Activated naive CD4-positive, alpha-beta T cell treated with anti-CD3 and anti-CD28 coated beads, Interleukin-2, amount 50 U/mL, for 16 hours (primary cell): ENCODE measurements at places on chromosomes 13 and 19.

- DNase-seq = no peak
Observed at GRCh38 chr13:25625414-25625813, 253.6 kb downstream of the ATP8A2 start.

- no peak for DNase-seq
Observed at GRCh38 chr13:48068036-48068435, 26.9 kb downstream of the MED4 start.

DNA sequence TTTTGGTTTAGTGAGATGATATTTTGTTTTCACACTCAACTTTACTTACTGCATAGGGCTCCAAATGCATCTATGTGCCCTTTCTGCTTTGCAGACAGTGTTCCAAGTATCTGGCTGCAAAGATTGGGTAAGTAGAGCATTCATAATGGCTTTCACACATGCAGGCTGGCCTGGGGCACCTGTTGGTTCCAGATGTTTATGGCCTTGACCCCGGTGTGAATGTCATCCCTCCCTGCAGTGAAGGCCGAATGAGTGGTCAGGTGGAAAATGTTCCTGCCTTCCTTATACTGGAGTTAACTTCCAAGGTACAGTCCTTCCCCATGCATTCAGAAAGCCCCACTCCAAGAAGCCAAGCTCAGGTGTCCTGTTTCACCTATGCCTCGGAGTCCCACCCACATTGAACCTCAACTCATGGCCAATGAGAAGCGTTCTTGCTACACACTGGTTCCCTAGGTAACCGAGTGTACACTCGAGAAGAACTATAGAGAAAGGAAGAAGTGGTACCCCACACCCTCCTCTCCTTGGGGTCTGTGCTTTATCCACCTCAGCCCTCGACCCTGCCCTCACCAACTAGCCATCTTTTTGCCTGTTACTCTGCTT lies 23.0 kb upstream of the ZNF536 start:
- no peak for DNase-seq

DNA sequence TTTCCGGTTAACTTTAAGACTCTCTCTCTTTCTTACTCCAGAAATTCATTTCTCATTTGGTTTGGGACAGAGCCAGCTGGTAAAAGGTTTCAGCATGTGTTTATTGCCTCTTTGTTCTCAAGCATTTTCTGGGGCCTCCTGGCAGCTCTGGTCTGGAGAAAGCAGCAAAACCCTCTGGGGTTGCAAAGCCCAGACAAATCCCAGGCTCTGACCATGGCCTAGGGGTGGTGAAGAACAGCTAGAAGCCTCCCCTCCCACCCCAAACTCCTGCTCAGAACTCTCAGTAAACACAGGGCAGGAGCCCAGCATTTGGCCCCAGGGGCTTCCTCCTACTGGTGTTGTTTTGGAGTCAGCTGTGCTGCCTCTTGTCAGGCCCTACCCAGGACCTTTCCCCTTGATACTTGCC lies 124.2 kb upstream of the SERP2 start:
- no peak for DNase-seq

GRCh38 chr19:48755084-48755641 lies at the start of gene FGF21:
FGF21 (plus strand) TSS chr19:48755524; CDS start chr19:48756237, 713 bp downstream.
- DNase-seq = no peak

DNA sequence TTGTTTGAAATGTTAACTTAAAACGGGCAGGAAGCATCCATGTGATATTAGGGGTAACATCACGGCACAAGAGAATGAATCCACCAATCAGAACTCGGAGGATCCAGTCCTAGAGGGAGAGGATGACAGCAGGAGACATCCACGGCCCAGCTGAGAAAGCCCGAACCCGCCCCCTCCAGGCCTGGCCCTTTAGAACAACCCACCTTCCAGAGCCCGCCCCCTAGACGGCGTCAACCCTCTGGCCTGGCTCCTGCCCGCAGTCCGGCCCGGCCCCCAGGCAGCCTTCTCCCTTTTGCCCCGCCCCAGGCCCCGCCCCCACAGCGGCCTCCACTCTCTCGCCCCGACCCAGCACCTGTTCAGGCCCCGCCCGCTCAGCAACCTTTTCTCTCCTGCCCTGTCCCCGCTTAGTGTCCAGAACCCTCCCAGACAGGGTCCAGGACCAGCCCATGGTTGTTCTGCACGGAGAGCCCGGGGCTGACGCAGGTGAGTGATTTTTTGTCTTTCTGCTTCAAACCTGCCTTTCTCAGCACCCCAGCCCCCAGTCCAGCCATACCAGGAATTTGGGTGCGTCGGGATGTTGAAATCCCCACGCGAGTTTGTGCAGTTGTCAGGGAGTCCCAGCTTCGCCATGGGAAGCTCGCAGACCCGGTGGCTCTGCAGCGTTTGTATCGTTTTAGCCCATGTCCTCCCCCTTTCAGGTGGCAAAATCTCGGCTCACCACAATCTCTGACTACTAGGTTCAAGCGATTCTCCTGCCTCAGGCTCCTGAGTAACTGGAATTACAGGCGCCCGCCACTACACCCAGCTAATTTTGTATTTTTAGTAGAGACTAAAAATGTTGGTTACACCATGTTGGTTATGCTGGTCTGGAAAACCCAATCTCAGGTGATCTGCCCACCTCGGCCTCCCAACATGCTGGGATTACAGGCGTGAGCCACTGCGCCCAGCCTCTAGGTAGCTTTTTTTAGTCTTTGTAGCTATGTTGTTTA lies 16.1 kb downstream of the ZNF816 start:
- no peak for DNase-seq

GRCh38 chr19:2039959-2040646 lies 10.9 kb downstream of the MKNK2 start:
- no peak for DNase-seq

DNA sequence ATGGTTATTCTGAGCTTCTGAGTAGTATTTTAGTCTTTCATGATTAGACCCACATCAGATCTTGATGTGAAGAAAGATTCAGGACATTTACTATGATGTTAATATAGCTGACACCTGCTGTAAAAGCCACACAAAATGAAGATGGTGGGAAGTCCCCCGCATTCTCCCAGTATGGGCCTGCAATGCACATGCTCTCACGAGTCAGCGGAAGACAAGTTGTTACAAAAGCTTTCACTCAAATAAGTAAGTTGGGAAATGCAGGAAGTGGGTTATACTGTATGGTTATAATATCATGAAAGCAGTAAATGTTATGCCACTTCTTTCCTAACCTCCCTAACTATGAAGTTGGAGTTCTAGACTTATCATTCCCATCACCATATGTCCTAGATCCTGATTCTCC lies 171.9 kb downstream of the KLF5 start:
- DNase-seq = no peak

GRCh38 chr19:35031072-35031881 lies 1.0 kb downstream of the SCN1B start:
- no peak for DNase-seq

DNA sequence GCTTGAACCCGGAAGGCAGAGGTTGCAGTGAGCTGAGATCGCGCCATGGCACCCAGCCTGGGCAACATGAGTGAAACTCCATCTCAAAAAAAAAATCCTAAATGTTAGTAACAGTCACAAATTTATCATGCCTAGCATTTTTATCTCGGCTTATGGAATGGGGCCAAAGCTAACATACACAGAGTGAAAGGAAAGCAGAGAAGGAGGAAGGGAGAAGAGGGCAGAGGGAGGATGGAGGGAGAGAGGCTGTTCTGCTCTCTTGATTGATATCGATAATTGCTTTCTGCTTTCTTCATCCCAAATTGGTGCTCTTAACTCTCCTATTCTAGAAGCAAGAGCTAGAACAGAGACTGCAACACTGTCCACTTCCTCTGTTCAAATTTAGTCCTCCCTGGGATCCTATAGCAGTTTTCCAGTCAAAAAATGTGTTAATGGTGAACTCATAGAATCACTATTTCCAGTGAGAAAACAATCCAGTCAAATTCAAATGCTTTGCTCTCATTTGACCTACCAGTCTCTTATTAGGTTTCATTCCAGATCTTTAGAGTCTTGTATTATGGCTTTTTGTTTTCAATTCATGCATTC lies 15.8 kb upstream of the TUBGCP3 start:
- DNase-seq = no peak

GRCh38 chr13:110390567-110390966 lies 83.5 kb downstream of the COL4A2 start:
- DNase-seq = no peak

GRCh38 chr13:54606944-54607343 lies 1578.3 kb downstream of the OLFM4 start:
- DNase-seq = no peak

- no peak for DNase-seq
Observed at GRCh38 chr19:30695171-30695875, 323.1 kb downstream of the ZNF536 start.

GRCh38 chr13:81388400-81388799 lies 1047.5 kb upstream of the SPRY2 start:
- no peak for DNase-seq

DNA sequence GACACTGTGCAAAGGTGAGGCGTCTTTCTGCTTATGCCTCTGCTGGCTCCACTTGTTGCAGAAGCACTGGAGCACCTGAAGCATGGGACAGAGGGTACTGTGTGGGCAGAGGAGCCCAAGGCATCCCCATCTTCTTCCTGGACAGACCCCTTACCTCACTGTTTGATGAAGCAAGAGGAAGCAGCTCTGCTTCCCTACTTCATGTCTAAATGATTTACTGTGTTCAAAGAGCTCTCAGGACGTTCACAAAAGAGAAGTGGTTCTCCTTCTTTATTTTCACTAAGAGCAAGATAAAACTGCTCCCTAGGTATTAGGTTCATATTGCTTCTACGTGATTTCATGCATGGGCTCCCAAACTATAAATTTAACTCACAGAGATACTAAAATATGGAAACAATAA lies 1635.4 kb upstream of the SLC10A2 start:
- no peak for DNase-seq

GRCh38 chr13:101880581-101880980 lies 428.1 kb downstream of the ITGBL1 start:
- DNase-seq = no peak

GRCh38 chr19:38908911-38909310 lies 3.1 kb downstream of the CCER2 start:
- DNase-seq = no peak

GRCh38 chr13:65613004-65613403 lies 1617.1 kb downstream of the PCDH9 start:
- no peak for DNase-seq

- no peak for DNase-seq
Observed at GRCh38 chr13:43698758-43699157, 88.0 kb downstream of the ENOX1 start.

- no peak for DNase-seq
Observed at GRCh38 chr13:111856571-111856970, 210.4 kb upstream of the SOX1 start.

GRCh38 chr13:77422724-77423123 lies 95.8 kb upstream of the MYCBP2 start:
- no peak for DNase-seq

DNA sequence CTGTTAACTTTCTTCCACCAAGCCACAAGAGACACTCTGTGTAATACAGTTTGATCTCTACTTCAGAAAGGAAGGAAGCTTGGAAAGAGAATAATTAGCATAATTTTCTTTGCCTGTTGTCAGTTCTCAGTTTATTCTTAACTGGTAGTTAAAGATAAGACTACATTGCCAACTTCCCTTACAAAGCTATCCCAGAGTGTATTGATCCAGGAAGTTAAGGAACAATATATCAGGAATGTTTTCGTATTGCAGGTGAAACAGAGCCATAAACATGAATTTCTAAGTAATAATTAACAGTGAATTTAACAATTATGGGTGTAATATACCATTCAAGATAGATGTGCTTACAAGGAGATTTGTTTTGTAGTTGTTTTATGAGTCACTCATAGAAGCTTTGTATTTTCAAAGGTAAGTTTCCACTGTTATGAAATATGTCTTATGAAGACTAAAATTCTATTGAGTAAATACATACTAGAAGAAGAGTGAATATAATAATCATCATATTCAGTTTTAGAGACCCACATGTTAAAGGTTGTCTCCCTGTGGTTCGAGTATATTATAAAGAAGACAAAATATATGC lies 88.4 kb upstream of the KLF5 start:
- DNase-seq = no peak

DNA sequence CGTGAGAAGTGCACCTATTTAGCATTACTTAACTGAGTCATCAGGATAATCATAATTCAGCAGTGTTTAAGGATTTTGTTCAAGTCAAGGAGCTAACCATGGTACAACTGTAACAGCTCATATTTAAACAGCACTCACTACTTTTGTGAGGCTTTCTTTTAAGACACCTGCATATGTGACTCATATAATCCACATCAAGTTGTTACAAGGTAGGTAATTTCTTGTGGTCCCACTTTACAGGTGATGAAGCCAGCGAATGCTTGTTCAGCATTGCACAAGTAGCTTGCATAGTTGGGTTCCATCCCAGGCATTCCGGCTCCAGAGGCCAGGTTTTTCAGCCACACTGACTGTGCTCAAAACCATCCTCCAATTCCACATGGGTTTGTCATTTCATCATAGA lies 569.2 kb downstream of the MYO16 start:
- DNase-seq = no peak

DNA sequence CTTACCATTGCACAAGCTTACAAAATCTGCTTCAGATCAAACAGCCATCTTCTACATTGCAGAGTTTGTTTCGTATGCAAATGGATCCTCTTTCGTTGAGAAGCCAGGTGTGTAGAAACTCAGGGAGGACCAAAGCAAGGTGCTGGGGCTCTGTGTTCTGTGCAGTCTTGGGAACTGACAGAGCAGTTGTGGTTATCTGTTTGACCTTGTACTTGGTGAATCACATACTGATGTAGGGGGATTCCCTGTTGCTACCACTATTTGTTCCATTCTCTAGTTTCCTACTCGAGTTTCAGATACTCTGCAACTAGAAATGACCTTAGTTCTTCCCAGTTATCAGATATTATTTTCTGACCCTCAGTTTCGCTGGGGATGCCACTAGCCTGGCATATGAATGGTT lies 95.2 kb upstream of the CLDN10 start:
- no peak for DNase-seq

GRCh38 chr13:74098077-74098476 lies 36.1 kb downstream of the KLF12 start:
- DNase-seq = no peak

DNA sequence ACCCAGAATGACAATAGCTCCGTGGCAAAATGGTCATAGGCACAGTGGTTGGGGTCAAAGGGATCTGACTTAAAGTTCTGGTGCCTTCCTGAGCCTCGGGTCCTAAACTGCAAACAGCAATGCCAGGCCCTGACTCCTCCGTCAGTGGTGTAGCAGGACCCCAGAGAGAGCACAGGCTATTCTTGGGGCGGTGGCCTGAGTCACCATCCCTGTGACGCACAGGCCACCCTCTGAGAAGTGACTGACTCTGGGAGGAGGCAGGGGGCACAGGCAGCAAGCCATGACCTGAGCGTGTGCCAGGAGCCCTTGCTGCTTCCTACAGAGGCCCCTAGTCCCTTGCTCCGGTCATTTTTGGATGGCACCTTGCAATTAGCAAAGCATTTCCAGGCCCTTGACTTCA lies 18.7 kb downstream of the PLVAP start:
- no peak for DNase-seq

DNA sequence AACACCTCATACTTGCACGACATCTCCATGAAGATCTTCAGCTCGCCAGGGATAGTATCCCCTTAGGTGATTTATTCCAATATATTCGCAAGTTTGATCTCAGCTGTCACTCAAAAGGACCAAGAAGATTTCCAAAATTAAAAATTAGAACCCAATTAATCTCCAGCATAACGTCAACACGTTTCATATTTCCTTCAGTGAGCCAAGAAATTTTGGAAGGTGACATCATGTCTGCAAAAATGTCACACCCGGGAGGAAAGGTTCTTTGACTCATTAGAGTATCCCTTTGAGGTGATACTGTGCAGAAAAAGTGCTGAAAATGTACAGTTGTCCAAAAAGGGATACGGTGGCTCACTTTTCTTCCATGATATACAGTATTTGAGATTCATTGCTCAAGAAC lies 569.6 kb downstream of the EFNB2 start:
- no peak for DNase-seq
